Stimulated activated CD4-positive, alpha-beta T cell treated with anti-CD3 and anti-CD28 coated beads, Interleukin-1b, Interleukin-23, amount 100 ng/mL, for 1 hour (primary cell): ENCODE measurements at places on chromosomes 11 and 22.
A peak's percentile ranks its signal among the peaks of the same experiment; 100 is the strongest.

- DNase-seq: no peak
These were observed 197.0 kb downstream of the SBF2 start for GRCh38 chr11:10096987-10097386.

DNA sequence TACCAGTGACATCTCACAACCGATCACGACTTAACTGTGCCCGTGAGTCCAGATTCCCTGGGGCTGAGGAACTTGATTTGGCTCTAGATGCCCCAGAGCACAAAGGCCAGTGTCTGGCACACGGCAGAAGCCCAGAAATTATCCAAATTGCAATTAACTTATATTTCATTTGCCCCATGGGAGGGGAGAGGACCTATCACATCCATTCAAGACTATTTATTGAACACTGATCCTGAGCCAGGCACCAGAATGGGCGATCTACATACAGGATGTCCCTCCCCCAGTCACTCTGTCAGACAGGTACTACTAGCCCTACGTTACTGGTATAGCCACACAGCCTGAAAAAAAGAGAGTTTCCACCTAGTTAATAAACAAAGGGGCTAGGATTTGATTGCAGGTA lies 5.1 kb downstream of the DNAL4 start:
- DNase-seq: no peak

GRCh38 chr22:42064629-42065028 lies 6.0 kb downstream of the NAGA start:
- no peak for DNase-seq

DNA sequence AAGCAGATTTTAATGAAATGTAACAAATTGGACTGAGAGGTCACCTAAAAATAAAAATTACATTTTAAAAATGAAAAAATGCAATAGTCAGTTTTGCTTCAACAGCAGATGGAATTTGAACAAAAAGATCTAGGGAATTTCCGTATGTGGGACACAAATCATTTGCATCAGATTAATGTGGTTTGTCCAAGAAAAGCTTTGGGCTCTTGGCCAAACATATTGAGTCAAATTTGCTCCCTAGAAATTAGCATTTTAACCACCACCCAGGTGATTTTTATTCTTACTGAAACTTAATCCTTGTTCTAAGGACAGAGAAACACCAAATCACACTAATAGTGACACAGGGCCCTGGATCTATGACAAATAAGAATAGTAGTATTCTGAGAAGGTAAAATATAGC lies 1477.8 kb downstream of the FAM181B start:
- DNase-seq: no peak

GRCh38 chr11:102289592-102289991 lies 27.7 kb upstream of the BIRC3 start:
- DNase-seq: no peak

- no peak for DNase-seq
These were observed 405.8 kb downstream of the NTM start for GRCh38 chr11:131776211-131776610.

DNA sequence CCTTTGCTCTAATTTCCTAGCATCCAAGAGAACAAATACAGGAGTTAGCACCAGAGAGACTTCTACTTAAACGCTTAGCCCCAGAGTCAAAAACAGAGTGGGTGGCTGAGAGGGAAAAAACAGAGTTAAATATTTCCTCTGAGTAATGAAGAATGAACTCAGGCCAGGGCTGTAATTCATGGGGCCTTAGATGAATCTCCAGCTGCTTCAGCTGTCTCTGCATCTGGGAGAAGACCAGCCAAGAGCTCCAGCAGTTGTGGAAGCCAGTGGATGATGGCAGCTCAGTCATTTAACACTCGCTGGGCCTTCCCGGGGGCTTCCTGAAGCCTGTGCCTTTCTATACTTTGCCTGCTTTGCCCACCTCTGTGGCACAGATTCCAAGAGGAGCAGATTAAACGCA lies 5.7 kb upstream of the ADAMTS15 start:
- no peak for DNase-seq

DNA sequence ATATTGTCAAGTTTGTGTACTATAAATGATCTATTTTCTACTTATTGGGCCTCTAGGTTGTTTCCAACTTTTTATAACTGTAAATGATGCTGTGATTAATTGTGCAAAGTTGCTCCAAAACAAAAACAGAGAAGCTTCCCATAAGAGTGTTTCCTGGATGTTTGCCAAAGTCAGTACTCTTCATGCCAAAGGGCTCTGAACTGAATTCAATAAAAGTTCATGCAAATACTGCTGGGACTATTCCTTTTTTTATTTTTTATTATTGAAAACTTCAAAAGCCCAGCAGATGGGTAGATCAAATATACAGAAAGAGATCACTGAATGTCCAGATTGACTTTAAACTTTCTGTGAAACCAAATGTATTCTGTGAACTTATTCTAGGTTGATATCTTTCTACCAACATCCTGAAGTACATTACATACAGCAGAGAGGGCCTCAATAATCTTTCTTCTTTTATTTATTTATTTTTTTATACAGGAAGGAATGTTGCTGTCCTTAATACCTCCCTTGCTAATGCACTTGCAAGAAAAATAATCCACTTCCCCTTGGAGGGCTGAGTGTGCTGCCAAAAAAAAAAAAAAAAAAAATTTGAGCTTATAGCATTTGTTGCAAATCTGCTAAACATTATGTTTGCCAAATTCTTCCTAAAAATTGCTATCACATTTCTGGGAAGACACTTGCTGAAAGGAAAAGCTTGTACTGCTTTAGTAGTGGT lies 53.0 kb downstream of the CTSC start:
- DNase-seq: no peak

DNA sequence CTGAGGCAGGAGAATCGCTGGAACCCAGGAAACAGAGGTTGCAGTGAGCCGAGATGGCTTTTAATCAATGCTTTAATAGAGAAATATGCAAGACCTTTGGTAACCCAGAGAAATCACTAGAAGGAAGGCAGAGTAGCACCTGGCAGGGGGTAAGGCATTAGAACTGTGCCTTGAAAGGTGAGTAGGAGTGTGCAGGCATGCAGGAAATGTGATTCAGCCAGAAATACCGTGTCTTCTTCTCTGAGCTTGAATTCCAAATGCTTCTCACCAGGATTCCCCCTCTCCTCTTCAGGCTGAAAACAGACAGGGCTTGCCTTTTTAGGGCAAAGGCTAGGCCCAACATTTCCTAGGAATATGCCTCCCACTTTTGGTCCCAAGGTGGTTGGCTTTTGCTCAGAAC lies 51.0 kb downstream of the OR4D9 start:
- DNase-seq: no peak

DNA sequence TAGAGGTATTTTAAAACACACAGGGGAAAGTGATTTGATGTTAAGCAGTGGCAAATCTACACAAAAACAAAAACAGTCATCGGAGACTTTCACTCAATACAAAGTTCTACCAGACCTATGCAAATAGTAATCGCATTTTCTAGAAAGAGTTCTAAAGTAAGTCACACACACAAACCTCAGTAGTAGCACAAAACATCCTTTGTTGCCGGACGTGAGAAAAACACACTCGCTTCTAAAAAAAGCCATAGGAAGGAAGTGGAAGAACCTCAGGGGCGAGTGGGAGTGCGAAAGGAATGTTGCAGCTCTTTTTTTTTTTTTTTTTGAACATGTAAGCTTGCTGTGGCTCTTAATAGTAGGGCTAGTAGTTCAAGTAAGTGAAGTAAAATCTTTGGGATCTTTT lies 88.9 kb downstream of the MAML2 start:
- no peak for DNase-seq

- no peak for DNase-seq
These were observed at the start of gene MS4A15 for GRCh38 chr11:60756307-60757032. Gene MS4A15 (plus strand): TSS chr11:60756867. CDS start chr11:60763734, 6,867 bp downstream.

GRCh38 chr22:21759646-21760376 lies 24.2 kb upstream of the YPEL1 start:
- no peak for DNase-seq

GRCh38 chr11:87035976-87036583 lies 1.7 kb upstream of the TMEM135 start:
- no peak for DNase-seq

DNA sequence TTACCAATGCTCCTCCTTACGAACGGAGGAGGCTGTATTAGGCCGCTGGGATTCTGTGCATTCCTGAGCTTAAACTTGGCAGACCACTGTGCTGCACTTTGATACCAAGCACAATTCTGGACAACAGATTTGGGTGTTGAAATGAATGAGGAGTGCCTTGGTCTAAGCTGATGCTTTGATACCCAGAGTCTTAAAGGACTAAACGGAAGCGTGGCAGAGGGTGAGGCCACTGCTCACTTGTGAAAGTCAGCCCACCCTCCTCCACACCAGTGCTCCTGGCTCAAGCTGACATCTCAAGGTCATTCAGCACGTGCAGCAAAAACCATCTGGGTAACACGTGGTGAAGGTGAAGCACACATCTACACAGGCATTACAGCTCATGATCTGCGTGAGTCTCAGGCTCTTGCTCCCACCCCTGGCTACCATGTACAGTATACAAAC lies 85.9 kb downstream of the MICAL3 start:
- no peak for DNase-seq

GRCh38 chr11:72030472-72031045 lies 31.9 kb downstream of the IL18BP start:
- DNase-seq: no peak

DNA sequence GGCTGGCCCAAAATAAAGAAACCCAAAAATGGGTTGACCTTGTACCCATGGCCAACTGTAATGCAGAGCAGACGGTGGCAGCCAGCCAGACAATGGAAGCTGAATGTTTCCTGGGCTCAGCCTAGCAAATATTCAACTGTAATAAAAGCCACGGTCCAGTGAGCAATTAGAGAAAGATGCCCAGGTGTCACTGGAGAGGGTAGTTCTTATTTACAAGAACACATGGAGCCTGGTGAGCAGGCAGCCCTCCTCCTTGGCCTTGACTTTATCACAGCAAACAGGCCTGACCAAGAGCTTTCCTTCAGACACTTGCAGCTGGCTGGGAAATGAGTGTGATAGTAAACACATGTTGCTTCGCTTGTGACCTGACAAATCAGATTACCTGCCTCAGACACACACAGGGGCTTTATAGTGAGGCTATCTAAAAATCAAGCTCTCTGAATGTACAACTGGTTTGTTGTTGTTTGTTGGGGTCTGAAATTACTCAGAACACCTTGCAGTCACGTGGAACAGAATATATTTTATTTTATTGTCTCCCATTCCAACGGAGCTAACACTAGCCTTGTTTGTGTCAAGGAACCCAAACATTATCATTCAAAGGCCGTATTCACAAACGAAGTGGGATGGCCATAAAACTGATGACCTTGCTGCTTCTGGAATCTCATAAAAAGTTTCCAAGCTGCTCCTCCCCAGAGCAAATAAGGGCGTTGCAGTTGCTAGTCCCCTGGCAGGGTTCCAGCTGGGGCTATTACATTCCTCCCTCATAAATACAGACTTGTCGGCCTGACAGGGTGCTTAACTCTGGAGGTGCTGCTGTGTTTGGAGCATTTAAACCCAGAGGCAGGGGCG lies 161.1 kb downstream of the BBOX1 start:
- no peak for DNase-seq

DNA sequence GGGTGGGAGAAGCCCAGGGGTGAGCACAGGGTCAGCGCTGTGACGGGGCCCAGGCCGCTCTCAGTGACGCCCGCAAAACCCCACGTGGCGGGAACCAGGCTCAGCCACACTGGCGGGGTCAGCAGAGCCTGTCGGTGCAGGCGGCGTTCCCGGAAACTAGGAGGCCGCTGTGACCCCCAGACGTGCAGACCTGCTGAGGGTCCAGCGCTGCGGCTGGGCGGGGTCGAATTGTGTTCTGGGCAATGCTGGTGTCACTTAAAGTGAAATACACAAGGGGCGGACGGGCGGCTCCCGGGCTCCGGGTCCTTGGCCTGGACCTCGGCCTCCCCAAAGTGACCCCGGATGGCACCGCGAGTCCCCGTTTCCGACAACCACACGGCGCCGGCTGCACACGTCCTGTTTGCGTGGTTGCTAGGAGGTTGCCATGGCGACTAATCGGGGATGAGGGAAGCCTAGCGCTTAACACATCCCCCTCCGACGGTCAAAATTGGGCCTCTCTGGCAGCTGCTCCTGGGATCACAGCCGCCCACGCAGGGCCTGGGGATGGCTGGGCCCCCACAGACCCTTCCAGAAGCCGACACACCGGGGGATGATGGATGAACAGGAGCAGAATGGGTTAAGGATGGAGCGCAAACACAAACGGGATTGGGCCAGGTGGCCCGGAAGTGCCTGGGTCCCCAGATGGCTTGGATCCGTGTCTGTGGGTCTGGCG lies 81.7 kb upstream of the PRR5 start:
- DNase-seq: peak; percentile 20

DNA sequence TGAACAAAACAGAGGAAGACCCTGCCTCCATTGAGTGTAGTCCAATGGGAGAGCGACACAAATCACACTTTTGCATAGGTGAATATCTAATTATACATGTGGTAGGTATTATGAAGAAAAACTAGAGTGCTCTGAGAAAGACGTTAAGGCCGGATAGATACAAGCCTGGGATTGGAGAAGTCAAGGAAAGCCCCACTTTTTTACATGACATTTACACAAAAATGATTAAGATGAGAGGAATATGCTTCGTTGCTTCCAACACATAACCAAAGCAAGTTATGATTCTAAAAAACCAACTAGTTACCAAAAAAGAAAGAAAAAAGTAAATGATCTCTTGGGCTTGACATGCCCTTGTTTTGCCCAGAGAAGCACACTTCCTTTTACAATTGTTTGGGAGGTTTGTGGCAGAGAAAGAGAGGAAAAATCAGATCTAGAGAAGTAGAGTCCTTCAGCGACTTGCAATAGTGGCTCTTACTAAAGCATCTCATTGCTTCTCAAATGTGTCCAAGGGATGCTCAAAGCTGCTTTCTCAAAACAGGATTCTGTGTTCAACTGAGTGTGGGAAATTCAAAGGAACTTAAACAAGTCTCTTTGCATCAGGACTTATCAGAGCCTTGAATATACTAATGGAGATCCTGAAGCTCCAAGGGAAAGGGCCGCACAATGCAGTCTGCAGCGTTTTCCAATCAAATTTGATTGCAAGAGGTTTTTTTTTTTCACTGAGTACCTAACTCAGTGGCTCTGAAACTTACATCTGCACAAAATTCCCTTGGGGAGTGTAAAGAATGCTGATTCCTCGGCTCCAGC lies 38.8 kb downstream of the FLI1 start:
- no peak for DNase-seq

DNA sequence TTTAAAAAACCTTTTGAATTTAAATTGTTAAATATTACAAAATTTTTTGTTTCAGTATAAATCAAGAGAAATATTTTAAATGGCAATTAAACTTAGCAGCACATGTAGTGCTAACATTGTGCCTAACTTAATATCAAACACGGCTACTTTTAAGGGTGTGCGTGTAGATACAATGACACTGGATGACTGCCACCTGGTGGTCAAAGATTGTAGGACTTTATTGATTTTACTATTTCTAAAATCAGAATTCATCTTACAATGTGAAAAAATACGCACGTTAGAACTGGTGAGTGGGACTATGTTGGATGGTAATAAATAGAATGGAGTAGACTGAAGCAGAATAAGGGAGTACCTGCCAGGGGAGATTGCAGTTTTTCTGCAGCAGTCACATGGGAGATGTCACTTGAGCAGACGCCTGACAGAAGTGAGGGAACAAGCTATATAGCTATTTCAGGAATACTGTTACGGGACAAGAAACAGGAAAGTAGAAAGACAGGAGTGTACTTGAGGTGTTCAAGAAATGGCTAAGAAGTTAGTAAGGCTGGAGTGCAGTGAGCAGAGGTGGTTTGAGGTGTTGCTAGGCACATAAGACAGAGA lies 52.9 kb downstream of the UVRAG start:
- DNase-seq: peak; percentile 9

- DNase-seq: no peak
These were observed 59.9 kb downstream of the NUP98 start for GRCh38 chr11:3737386-3737933.
